Brain pericyte (primary cell): ENCODE measurements at places on chromosomes 13 and 19.

DNA sequence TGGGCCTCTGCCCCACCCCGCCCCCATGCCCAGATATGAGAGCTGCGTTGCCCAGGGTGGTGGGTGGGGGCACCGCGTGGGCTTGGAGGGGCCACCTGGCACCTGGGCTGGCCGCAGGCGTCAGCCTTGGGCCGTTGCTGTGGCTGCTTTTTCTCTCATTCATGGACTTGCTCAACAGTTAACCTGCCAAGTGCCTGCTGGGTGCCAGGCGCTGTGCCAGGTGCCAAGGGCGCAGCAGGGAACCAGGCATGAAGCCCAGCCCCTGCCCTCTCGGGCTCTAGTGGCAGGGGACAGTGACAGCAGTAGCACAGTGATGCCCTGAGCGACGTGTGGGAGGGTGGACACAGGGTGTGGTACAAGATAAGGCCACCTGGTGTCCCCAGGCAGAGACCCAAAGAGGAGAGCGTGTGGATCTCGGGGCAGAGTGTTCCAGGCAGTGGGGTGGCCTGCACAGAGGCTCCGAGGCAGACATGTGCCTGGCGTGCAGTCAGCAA, 28.1 kb downstream of the DHX34 start:
- DNase-seq: no peak

DNA sequence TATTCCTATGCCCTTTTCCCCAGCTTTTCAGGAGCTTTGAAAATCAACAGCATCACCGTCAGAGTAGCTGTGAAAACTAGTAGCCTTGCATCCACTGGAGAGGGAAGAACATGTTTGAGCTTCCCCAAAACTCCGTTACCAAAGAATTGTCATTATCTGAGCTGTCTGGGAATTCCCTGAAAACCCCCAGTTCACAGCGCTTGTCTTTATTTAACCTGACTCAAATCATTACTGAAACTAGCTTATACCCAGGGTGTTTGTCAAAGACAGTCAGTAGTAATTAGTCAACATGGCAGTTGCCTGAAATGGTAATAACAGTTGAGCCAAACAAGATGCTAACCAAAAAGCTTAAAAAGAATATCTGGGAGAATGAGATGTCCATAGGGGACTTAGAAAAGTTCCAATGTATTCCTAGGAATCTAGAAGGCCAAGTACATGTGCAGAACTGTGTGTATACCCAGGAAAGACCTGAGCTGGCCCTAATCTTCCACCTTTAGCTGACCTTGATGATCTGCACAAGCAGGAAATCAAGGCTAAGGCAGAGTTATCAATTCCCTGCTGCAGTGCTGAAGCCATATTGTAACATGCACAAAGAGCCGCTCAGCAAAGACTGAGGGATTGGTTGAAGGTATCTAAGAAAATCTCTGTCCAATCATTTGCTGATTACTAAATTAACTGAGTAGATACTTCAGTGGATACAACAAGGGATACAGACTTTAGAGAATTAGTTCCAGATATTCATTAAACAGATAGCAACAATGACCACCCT, 130.8 kb downstream of the KL start:
- DNase-seq: no peak

- no peak for DNase-seq
Observed at GRCh38 chr19:51354742-51355148, 11.4 kb downstream of the ETFB start.

GRCh38 chr19:14056741-14057356, 5.0 kb downstream of the PALM3 start:
- DNase-seq: no peak

GRCh38 chr19:5775668-5776309, 8.8 kb downstream of the PRR22 start:
- DNase-seq: no peak

DNA sequence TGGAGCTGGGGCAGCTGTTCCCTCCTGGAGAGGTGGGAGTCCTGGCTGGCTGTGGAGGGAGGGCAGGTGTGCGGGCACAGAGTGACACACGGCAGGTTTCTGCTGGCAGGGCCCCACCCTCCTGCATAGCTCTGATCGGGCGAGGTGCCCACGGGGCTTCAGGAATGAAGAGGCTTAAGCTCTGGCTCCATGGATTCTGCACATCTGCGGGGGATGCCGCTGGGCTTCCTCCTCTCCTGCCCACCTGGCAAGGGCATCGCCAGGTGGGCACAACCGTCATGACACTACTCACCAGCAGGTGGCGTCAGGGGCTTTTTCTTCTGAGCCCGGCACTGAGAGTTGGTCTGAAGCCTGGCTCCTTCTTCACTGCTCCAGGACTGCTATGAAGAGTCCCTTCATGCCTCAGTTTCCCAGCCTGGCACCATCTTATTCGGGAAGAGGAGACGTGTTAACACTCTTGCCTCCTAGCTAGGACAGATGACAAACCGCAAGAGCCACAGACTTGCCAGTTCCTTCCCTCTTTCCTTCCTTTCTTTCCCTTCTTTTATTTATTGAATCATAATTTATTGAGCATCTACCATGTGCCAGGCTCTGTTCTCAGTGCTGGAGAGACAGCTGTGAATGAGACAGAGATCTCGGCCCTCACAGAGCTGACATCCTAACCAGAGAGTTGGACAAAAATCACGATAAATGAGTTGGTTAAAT, 15.2 kb upstream of the PAK4 start:
- no peak for DNase-seq

DNA sequence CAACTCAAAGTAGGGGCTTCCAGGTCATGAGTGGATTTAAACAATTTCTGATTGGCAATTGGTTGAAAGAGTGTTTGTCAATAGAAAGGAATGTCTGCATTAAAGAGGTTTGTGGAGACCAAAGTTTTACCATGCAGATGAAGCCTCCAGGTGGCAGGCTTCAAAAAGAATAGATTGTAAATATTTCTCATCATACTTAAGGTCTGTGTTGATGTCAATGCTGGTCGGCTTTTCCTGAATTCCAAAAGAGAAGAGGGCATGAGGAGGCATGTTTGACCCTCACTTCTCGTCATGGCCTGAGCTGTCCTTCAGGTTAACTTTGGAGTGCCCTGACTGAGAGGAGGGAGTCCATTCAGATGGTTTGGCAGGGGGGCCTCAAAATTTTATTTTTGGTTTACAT, 125.4 kb upstream of the RFC3 start:
- no peak for DNase-seq

- no peak for DNase-seq
Observed at GRCh38 chr19:27735314-27735713, 1477.6 kb downstream of the UQCRFS1 start.

DNA sequence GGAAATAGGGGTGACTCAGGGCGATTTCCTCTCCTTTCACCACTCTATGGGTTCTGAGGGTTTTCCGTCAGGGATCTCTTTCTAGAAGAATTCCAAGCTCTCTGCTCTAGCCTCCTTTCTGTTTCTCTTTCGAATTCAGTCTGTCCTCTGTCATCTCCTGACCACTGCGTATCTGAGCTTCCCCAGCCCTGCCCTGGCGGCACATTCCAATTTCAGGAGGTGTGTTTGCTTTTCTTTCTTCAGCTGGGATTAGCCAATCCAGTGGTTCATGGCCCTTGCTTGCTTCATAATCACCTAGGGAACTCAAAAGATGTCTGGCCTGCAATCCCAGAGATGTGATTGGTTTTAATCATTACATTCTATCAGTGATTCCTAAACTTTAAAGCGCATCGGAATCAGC, 9.4 kb downstream of the IFNL2 start:
- no peak for DNase-seq

- no peak for DNase-seq
Observed at GRCh38 chr13:32538143-32538620, 413 bp downstream of the N4BP2L2 start.

- DNase-seq: no peak
Observed at GRCh38 chr19:19057317-19057716, 6.5 kb upstream of the SLC25A42 start.

GRCh38 chr19:47633517-47633916, 24.6 kb downstream of the BICRA start:
- no peak for DNase-seq

GRCh38 chr19:13615890-13616289, 109.6 kb upstream of the CACNA1A start:
- DNase-seq: peak; percentile 87

DNA sequence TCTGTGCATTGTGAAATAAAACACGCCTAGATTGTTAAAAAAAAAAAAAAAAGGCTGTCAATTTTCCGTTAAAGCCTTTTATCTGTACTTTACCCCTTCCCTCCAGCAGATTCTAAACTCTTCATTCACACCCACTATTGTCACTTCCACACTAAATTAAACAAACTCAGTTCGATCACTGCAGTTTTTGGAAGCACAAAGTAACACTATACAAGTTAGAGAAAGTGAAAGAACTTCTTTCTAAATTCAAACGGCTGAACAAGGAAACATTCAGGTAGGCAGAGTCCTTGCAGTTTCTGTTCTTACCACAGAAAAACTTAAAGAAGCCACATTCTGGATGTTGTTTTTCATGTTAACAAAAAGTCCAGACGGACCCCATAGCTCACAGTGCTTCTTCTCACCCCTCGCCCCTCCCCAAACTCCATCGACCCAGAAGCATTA, 27.5 kb upstream of the UBE2L5 start:
- DNase-seq: no peak

DNA sequence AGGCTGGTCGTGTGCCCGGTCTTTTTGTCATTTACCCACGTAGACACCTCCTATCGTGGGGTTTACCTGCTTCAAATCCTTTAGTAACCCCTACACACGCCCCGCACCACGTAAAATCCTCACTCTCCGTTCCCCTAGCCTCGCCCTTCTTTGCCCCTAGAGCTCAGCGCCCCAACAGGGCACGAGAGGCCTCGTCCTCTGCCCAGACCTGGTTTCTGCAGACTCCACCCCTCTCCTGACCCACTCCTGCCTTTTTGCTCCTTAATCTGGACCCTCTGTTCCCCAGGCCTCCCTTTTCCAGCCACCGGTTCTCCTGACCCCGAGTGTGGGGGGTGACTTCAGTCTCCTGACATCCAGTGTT, 412 bp downstream of the ZNF528 start:
- DNase-seq: no peak

- DNase-seq: no peak
Observed at GRCh38 chr19:41872384-41872774, 4.7 kb upstream of the CD79A start.

- no peak for DNase-seq
Observed at GRCh38 chr19:39917561-39918182, 16.8 kb downstream of the FCGBP start.

DNA sequence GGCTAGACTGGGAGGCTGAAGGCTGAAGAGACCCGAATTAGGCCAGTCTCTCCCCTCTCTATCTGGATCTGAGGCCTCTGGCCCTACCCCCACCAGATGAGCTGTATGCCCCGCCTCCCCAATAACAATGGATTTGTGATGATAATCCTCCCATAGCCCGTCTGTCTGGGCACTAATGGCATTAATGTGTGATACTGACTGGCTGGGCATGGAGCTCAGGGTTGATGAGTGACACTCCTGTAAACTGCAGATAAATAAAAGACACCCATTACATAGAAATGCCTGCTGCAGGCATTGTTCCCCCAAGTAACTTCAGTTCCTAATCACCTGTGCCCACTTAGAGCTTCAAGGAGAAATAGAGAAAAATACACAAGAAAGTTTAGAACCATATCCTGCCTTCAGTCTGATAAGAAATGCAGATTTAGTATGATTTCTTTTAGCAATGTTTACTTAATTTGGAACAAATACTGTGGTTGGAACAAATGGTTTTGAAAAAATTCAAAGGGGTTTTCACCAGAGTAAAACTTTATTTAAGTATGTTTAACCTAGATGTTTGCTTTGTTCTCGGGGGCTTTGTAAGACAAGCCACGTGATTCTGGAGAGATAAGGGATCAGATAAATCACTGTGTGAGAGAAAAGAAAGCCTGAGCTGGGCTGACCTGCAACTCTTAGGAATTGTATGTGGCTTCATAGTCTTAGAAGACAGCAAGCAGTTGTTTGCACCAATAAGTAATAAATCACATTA, 60.3 kb downstream of the TNFRSF19 start:
- DNase-seq: no peak

DNA sequence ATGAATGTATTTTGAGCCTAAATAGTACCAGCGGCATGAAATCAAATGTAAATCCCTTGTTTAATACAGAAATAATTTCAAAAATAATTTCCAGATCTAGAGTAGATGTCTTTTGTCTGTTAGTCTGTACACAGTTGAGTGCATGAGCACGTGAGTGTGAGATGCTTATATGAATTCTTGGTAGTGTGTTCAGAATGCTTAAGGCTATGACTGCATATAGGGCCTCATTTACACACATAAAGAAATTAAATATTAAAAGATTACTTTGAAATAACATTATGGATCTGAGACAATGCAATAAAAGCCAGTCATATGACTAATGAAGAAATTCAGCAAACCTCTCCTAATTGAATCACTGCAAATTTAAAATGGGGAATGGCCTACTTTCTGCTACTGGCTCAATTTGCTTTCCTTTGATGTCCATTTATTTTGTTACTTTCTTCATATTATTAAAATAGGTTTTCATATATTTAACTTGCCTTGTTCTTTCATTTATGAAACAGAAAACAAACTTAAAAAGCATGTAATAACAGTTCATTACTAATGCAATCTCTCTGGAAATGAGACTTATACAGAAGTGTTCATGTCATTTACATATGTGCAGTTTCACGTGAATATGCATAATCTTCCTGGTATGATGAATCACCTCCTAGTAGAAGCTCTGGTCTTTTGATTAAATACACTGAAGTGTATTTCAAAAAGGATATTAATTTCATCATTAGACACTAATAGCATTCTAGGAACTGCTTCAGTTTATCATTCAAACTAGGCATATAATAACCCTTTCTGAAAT, 4.5 kb downstream of the AMER2 start:
- no peak for DNase-seq

- no peak for DNase-seq
Observed at GRCh38 chr13:110349239-110349638, 42.2 kb downstream of the COL4A2 start.

DNA sequence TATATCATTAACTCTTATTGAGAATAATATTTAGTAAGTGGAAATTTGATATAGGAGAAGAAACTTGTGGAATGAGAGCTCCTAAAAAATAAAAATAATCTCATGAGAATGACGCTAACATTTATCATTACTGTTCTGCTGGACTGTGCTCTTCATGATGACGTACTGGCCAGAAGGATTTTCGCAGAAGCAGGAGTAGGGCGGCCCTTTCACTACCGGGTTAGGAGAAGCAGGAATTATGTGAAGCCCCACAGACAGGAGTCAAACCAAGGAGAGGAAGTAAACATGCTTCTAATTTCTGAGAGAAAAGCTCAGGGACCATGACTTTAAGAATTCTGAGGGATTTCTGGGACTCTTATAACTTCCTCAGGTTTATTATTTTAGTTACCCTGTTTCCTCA, 195.1 kb downstream of the VWA8 start:
- DNase-seq: no peak

GRCh38 chr13:97974773-97975172, 21.3 kb downstream of the IPO5 start:
- no peak for DNase-seq

- no peak for DNase-seq
Observed at GRCh38 chr13:28171266-28171665, 32.9 kb downstream of the PAN3 start.

DNA sequence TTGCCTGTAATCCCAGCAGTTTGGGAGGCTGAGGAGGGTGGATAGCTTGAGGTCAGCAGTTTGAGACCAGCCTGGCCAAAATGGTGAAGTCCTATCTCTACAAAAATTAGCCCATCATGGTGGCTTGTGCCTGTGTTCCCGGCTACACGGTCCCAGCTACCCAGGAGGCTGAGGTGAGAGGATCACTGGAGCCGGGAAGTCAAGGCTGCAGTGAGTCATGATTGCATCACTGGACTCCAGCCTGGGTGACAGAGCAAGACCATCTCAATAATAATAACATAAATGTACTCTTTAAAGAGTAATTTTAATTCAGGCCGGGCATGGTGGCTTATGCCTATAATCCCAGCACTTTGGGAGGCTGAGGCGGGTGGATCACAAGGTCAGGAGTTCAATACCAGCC, 38.7 kb downstream of the SKA3 start:
- no peak for DNase-seq
